ENCODE measurements at places on chromosomes 1 and 21.

DNA sequence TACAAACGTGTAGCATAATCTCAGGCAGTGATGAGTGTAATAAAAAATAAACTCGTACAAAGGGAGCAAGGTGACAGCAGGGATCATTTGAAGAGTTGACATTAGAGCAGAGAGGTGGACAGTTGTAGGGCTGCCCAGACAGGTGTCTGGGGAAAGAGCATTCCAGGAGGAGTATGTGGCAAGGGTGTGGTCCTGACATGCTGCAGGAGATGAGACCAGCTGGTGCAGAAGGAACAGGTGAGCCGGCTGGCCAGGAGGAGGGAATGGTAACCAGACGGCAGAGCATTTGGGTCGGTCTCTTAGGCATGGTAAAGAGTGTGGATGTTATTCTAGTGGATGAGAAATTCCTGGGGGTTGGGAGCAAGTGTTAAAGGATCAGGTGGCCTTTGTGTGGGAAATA is 306.3 kb downstream of the LMX1A start:
- no peak for DNase-seq

DNA sequence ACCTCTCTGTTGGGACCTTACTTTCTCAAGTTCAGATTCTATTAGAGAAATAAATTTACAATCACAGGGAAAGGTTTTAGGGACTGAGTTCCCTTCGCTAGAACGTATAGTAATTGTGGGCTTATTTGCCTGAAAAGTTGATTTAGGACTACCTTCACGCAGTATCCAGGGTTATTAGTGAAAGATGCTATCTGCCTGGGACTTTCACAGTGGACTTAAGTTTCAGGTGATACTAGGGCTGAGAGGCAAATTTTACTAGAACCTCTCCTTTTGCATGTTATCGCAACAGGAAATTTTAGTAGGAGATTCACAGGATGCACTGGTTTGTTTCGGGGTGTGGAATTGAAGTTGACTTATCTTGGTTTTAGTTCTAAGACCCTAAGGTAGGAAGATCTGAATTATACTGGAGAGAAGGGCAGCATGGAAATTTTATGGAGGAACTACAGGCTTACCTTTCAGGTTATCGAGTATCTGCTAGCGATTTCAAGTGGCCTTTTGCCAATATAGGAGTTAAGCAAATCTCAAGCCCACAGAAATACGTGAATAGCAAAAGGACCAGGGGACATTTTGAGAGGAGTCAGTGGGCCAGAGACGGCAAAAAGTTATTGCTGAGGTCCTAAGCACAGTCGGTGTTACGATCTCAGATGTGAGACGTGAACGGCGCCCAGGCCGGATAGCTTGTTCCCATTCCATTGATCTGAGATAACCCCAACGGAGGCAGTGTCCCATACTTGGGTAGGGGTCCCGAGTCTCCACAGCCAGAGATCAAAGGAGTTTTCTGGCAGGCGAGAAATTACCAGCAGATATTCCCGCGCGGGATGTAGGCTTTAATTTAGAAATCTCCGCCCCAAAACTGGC is 723 bp upstream of the GNAI3 start:
- no peak for DNase-seq

GRCh38 chr1:20596106-20596505 is 7.2 kb downstream of the CDA start:
- DNase-seq, result no peak

DNA sequence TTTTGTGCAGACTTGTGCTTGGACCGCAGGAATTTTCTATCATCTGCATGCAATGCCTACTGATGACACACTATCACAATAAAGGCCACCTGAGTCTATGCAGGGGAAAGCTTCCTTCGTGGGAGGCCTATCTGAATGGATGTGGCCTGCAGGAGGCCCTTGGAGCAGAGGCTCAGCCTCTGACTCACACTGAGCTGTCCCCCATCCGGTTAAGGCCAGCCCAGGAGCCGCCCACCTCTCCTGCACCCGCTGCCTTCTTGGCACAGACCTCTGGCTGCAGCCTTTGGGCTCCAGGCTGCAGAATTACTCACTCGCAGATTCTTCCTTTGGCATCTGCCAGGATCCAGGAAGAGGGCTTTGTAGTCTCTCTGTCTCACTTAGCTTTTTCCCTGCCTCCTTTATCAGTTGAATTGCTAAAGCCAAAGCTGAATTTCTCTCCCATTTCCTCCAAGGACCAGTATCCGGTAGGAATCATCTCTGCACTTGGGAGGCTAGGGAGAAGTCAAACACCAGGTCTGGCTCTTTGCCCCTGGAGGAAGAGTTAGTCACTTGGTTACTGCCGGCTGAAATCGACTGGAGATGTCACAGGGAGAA is 65.1 kb upstream of the JUN start:
- peak; percentile 90 for DNase-seq

DNA sequence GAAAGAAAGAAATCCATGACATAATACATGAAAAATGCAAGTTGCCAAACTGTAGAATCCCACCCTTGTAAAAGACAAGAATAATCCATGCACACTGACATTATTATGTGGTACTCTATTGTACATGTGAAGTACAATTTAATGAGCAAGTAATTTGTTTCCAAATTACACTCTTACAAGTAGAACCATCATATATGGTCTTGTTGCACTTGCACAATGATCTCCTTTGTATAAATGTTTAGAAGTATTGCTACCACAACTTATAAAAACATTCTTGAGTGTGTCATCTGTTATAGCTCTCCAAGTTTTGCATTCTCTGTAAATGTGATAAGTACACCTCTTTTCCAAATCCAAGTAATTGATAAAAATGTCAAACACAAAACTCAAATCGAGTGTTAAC is 29.1 kb upstream of the ZNF281 start:
- no peak for DNase-seq

DNA sequence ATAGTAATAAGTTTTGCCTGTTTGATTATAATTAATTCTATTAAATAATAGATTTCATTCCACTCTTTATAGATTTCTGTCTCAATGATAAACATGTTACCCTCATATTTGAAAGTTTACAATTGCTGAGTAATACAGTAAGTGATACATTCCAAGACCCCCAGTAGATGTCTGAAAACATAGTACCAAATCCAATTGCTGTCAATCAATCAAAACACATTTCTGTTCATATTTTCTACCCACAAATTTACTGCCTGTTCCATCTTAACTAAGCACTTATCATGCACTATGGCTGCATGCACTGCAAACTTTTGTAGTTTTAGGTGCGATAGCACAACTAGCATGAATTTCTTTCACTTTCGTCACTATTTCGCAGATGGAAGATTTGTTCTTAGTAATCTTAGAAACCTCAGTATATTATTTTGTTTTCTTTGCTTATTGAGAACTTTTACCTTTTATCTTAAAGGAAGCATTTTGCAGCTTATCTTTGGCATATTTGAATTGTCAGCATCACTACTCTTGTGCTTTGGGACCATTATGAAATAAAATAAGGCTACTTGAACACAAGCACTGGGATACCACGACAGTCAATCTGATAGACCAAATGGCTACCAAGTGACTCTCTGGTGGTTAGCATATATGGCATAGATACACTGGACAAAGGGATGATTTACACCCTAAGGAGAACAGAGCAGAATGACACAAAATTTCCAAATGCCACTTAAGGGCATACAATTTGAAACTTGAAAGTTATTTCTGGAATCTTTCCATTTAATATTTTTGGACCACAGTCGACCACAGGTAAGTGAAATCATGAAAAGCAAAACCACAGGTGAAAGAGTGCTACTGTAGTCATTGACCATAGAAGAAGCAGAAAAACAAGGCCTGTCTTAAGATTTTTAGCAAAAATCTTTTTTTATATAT is 67.6 kb downstream of the RGS13 start:
- no peak for DNase-seq

DNA sequence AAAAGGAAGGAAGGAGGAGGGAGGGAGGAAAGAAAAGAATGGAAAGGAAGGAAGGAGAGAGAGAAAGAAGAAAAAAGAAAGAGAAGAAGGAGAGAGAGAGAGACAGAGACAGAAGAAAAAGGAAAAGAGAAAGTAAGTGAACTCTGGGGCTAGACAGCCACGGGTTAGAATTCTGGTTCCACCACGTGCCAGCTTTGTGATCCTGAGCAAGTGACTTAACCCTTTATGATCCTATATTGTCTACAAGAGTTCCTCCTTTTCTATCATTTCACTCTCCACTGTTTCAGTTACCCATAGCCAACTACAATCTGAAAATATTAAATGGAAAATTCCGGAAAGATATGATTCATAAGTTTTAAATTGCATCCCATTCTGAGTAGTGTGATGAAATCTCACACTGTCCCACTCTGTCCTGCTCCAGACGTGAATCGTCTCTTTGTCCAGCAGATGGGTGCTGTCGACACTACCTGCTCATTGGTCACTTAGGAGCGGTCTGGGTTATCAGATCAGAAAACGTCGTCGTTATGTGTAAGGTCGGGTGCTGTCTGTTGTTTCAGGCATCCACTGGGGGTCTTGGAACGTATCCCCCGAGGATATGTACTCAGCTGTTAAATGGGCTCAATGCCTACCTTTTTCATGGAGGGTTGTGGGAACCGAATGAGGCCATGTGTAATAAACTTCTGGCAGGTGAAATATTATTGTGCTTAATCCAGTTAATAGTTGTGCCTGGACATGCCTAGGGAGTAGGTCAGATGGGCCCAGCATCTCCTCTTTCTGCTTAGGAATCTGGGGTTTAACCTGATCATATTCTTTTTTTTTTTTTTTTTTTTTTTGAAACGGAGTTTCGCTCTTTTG is 19.1 kb downstream of the TMEM51 start:
- DNase-seq, result no peak

- DNase-seq, result no peak
These were observed 902 bp downstream of the AP4B1 start for GRCh38 chr1:113903501-113904292.

- no peak for DNase-seq
These were observed 50.1 kb downstream of the COQ8A start for GRCh38 chr1:226990133-226990716.

GRCh38 chr1:230243583-230244353 is 176.7 kb downstream of the GALNT2 start:
- DNase-seq, result no peak

DNA sequence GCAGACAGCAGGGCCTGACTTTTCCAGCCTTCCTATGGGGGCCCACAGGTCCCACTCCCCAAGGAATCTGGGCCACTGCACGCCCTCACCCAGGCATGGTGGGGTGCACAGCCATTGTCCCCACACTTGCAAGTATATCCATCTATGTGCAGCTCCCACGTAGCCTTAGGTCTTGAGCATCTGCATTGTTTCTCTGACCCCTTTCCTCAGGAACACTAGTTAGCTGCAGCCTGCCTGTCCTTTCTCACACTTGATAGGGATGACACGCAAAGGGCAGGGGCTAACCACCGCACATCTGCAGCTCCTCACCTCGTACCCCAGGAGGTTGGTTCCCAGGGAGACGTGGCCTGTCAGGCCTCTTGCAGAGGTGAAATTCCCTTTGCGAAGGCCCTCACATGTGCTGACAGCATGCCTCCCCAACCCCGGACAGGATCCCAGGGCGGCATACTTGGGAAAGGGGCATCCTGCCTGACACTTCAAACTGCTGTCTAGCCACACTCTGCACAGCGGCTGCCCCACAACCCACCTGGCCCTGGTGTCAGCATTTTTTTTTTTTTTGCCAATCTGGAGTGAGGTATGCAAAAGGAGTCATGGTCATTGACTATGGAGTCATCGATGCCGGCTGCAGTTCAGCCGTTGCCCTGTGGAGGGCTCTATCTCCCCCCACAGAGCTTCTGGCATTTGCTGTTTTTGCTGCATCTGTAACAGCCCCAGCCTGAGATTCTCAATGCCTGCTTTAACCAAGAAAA is 5.0 kb downstream of the JMJD4 start:
- peak; percentile 59 for DNase-seq

DNA sequence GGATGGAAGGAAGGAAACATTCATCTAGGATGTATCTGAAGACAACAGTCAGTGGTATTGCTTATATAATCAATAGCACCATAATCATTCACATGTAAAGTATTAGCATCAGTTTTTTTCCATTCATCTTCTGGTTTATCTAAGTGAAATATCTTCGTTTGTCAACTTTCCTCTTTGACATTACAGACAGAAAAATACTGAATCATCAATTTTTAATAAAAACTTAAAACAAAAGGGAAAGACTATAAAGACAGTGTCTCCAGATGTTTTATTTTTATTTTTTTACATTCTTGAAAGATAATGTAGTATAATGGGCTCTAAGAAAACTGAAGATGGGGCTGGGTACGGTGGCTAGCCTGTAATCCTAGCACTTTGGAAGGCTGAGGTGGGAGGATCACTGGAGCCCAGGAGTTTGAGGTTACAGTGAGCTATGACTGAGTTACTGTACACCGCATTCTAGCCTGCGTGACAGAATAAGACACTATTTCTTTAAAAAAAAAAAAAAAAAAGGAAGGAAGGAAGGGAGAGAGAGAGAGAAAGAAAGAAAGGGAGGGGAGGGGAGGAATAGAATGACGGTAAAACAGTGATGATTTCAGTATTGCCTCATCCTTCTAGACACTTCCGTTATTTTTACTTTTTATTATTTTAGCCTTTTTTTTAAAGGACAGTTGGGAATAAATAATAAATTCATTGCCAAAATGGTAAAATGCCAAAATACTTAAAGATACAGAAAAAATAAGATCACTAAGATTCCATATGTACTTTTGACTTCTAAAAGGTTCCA is 89.5 kb downstream of the NRIP1 start:
- no peak for DNase-seq

DNA sequence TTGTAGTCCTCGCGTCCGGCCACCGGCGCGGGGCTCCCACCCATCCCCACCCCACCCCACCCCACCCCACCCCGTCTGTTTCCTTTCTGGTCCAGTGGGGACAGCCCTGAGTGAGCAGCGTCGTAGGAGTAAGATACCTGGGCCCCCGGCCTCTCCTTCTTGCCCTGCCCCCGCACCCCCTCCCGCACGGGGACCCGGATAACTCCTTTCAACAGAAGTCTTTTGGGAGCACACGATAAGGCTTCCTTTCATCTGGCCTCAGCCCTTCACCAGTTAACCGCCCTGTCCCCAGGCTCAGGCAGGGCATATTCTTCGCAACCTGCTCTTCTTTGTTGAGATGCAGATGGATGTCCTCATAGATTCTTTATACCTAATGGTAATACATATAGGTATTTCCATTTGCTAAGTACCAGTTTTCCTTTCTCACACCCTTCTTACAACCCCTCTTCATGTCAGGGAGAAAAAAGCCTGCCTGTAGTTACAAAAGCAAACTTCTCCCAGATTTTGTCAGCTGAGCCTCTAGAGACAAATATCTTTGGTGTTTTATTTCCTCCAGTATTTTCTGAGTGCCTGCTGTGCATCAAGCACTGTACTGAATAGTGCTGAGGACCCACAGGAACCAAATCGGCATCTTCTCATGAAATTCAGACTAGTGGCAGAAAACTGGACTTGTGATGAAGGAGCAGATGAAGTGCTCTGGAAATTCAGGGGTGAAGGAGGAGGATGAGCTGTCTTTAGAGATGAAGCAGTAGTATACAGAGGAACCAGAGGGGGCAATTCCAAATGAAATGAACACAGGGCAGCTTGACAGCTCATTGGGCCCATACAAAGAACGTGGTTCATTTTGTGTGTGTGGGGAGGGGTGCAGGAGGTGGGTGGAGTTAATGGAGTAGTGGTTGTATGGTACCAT is 33.6 kb downstream of the SLC2A1 start:
- DNase-seq, result no peak
